ENCODE measurements at places on chromosomes 3 and 15.

- no peak for DNase-seq
These were observed 219.9 kb upstream of the PROK2 start for GRCh38 chr3:72004749-72005292.

- no peak for DNase-seq
These were observed 1.5 kb downstream of the SV2B start for GRCh38 chr15:91101608-91101920.

DNA sequence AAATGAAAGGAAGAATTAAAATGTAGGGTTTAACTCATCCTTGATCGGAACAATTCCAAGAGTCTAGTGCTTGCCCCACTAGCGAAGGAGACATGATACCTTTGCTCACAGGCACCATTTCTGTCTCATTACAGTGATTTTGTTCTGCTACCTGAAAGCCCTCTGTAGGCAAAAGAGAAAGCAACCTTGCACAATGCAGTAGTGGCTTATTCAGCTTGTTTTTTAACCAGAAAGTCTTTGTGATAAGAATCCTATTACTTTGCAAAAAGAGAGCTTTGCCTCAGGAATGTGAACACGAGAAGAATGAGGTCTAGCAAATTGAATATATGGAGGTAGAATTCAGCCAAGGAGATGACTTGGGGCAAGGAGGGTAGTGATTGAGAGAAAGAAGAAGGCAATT lies 684.4 kb downstream of the GRM7 start:
- DNase-seq = no peak

- DNase-seq = no peak
These were observed 134.0 kb downstream of the MFSD1 start for GRCh38 chr3:158935846-158936245.

DNA sequence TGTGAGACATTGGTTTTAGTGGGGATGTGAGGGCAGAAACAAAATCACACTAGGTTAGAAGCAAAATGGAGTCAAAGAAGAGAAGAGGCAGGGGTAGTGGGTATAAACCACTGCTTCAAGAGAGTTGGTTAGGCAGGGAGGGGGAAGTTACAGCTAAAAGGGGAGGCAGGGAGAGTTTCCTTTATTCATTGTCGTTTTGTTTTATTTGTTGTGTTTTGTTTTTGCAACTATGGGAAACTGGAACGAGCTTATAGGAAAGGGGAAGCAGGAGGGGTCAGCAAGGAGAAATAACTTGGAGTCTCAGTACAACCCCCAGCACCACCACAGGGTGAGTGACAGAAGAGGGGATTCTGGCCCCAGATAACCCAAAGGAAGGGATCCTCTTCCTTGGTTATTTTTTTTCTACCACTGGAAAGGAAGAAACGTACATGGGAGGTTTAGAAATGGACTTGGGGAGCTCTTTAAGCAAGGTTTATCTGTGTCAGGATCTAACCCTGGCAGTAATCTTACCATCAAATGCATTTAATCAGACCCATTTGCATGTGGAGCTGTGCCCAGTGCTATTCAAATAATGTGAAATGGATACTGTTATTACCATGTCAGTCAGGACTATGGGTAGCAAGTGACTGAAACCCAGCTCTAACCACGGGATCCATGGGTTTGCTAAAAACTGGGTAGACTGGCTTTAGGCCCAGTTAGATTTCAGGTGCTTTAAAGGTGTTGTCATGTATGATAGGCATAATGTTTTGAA lies 68.7 kb downstream of the CCNL1 start:
- no peak for DNase-seq

DNA sequence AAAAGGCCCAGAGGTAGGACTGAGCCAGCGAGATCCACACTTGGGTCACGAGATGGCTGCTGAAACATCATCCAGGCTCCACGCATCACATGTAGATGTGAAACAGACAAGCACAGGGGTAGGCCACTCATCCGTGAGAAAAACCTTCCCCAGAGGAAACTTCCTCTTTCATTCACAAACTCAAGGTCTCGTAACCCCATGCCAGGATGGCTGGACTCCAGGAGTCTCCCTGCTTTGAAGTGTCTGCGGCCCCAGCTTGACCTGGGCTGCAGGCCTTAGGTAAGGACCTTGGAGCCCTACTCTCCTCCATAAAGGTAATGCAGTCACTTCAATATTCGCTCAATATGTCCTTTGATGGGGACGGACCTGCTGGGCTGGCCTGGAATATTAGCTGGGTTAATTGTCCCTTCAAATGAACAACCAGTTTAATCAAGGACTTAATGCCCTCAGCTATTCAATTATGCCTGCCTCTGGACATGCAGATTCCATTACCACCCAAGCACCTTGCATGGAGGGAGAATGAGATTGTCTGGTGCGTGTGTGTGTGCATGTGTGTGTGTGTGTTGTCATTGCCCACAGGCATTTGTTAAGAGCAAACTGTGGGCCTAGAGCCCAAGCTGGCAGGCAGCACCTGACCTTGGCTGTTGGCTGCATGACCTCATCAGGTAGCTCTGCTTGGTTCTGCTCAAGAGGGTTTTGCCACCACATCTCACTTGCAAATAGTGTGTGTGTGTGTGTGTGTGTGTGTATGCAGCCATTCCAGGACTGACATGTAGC lies 186.9 kb upstream of the TLE3 start:
- no peak for DNase-seq

GRCh38 chr15:40295877-40296560 lies 11.7 kb downstream of the PLCB2 start:
- no peak for DNase-seq

GRCh38 chr3:192090586-192090985 lies 629.6 kb downstream of the PYDC2 start:
- DNase-seq = no peak

DNA sequence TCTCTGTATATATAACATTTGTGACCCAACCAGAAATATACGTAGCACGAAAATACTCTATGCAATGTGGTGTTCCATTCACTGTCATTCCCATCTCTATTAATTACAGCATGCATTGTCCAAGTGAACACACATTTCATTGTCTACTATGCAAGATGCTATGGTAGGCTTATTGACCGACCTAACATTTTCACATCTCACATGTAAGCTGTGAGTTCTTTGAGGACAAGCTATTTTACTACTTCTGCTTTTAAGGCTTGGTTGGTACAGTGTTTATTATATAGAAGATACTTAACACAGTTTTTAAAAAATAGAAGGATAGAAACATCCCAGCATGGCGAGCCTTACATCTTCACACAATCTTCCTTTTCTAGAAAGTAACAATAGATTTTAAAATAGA lies 164.4 kb downstream of the KLHL25 start:
- DNase-seq = no peak

GRCh38 chr3:160368804-160369203 lies 30.2 kb downstream of the IFT80 start:
- no peak for DNase-seq

- DNase-seq = peak; percentile 5
These were observed 10.0 kb downstream of the CMTM7 start for GRCh38 chr3:32401556-32402081.

- no peak for DNase-seq
These were observed 57.2 kb downstream of the GPR156 start for GRCh38 chr3:120227710-120228347.

GRCh38 chr3:179265092-179265491 lies 14.2 kb upstream of the KCNMB3 start:
- DNase-seq = no peak

Data from activated naive CD4-positive, alpha-beta T cell (primary cell).